ENCODE measurements at places on chromosomes 4 and X. TPM values are rescaled to one million over a fixed set of nuclear protein-coding genes. Genes with fewer than 3 reads are reported as not detected.

DNA sequence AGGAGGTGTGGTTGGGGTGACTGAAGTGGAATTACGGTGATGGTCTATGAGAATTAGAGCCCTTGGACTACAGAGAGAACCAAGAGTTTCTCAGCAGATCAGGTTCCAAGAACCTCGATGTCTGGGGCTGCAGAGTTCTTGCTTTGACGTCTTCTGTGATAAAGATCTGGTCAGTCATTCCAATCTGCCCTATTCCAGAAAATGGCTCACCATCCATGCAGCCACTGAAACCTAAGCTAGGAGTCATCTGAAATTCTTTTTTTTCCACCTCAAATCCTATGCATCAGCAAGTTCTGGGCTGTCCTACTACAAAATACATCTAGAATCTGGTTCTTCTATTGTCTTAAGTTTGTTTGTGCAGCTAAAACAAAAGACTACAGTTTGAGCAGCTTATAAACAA lies 254.4 kb upstream of the PGRMC2 start:
- DNase-seq: no peak

GRCh38 chrX:155333544-155334100 lies 792 bp downstream of the CLIC2 start:
- DNase-seq: no peak

DNA sequence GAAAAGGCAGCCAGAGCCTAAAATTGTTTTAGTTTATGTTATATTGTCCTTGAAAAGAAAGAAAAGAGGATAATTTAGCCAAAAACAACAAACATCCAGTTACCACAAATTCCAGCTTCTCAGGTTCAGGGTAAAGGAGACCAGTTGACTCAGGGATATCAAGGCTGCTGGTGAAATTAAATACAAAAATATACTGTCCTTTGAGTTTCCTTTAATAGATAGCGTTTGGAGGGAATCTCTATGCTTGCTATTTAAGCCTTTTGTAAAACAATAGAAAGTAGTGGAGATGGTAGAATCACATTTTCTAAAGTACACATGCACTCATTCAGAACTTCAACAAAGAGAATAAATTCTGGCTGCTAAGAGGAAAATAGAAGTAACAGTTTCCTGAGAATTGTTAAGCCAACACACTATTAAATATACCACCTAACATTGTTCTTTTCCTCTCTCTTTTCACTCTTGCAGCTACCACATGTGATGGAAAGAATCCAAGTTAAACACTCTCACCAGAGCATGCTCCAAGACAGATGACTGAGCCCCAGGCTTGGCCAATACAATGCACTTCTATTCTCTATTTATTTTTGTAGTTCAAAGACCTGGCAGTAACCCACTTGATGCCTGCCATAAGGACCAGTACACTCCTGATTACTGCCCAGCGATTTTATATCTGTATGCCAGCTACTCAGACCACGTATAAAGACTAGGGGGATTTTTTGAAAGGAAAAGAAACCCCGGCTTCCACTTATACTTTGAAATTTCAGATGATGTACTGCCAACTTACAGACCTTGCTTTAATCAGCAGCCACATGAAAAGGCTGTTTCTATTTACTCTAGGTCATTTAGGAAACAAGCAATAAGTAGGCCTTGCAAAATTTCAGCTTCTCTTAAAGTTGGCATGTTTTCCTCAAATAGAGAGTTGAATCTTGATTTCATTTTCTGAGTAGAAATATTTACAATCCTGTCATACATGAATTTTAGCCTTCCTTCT lies 756.9 kb downstream of the FAT4 start:
- no peak for DNase-seq

- no peak for DNase-seq
These were observed 195.8 kb downstream of the PDHA2 start for GRCh38 chr4:96035727-96036126.

- peak; percentile 92 for DNase-seq
These were observed 56.2 kb upstream of the TADA2B start for GRCh38 chr4:6986781-6987587.

Gene APLN
- total RNA-seq: not detected

Gene CDX4
- not detected for total RNA-seq

Gene FLNA
- total RNA-seq: 1,022 TPM

Gene MGAT4D
- total RNA-seq: not detected

Gene SLAIN2
- 46.3 TPM for total RNA-seq

Gene SLITRK4
- not detected for total RNA-seq

Gene GAGE12H
- total RNA-seq: not detected

Data from CD4-positive, alpha-beta T cell (primary cell).